HepG2 (cell line): ENCODE measurements at places on chromosomes 7 and 10. TPM values are rescaled to one million over a fixed set of nuclear protein-coding genes. Genes with fewer than 3 reads are reported as not detected.

DNA sequence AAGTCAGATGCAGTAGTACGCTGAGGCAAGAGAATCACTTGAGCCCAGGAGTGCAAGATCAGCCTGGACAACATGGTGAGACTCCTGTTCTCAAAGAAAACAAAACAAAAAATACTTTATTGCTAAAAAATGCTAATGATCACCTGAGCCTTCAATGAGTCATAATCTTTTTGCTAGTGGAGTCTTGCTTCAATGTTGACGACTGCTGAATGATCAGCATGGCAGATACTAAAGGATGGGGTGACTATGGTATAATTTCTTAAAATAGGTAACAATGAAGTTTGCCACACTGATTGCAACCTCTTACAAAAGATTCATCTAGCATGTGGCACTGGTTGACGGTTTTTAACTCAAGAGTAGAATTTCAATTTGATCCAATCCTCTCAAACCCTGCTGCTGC, 22.3 kb downstream of the NANOS1 start:
- DNase-seq: no peak
- H3K36me3 ChIP-seq: peaks cover 95% of the 10 kb centered on the region
- H3K27ac ChIP-seq: no peak overlapping the region
- no peaks in the 10 kb centered on the region for H3K27me3 ChIP-seq
- H3K4me3 ChIP-seq: no peak overlapping the region

The CASP7 gene
- 39.3 and 64.6 TPM in 2 replicates for total RNA-seq

The OPN4 gene
- not detected in 2 replicates for total RNA-seq

The CALML5 gene
- total RNA-seq: not detected in 2 replicates
